Placental pericyte (primary cell): ENCODE measurements at places on chromosomes 3 and 15. TPM values are rescaled to one million over a fixed set of nuclear protein-coding genes. Genes with fewer than 3 reads are reported as not detected.

Gene WDR5B
- 4.6 and 6.6 TPM in 2 replicates for total RNA-seq

Gene DZIP3
- 5.7 and 10.3 TPM in 2 replicates for total RNA-seq

Gene CMTM8
- total RNA-seq: not detected in 2 replicates

Gene PSTPIP1
- not detected in 2 replicates for total RNA-seq

Gene HRG
- not detected in 2 replicates for total RNA-seq

Gene FGF7
- total RNA-seq: 60.8 and 405 TPM in 2 replicates

Gene PROS1
- total RNA-seq: 6.2 and 12.3 TPM in 2 replicates

Gene CLSTN2
- under 0.01 and 3.6 TPM in 2 replicates for total RNA-seq

Gene NR1I2
- under 0.01 TPM in 1 of 2 replicates, not detected in the other for total RNA-seq

Gene ARPP21
- total RNA-seq: 0.14 TPM in 1 of 2 replicates, not detected in the other

Gene CRELD1
- total RNA-seq: 13.3 and 104 TPM in 2 replicates

Gene TRPM1
- total RNA-seq: not detected in 2 replicates

Gene EFHB
- total RNA-seq: not detected in 2 replicates

Gene A4GNT
- not detected in 2 replicates for total RNA-seq

Gene CCR8
- not detected in 2 replicates for total RNA-seq

Gene GOLGA6L10
- total RNA-seq: 0.29 and 1.8 TPM in 2 replicates

Gene SLC22A13
- 0.43 and 0.44 TPM in 2 replicates for total RNA-seq

Gene OTOL1
- not detected in 2 replicates for total RNA-seq

Gene ACTC1
- total RNA-seq: under 0.01 and 1.4 TPM in 2 replicates

Gene IGDCC3
- total RNA-seq: not detected in 2 replicates

Gene GOLGA8N
- total RNA-seq: 0.88 and 1.0 TPM in 2 replicates

Gene PARP9
- 12.5 and 20.5 TPM in 2 replicates for total RNA-seq

Gene PAK6
- total RNA-seq: under 0.01 TPM in 1 of 2 replicates, not detected in the other

Gene AGTR1
- 0.22 and 11.9 TPM in 2 replicates for total RNA-seq

Gene NPAP1
- total RNA-seq: not detected in 2 replicates

Gene SNTN
- total RNA-seq: not detected in 2 replicates

Gene C2CD4A
- not detected in 2 replicates for total RNA-seq

Gene EPM2AIP1
- 13.3 and 22.2 TPM in 2 replicates for total RNA-seq

Gene ZNF774
- 0.44 and 1.3 TPM in 2 replicates for total RNA-seq

Gene FSTL1
- total RNA-seq: 528 and 957 TPM in 2 replicates

Gene SENP8
- total RNA-seq: 1.1 TPM in 2 replicates

Gene MORC1
- not detected in 2 replicates for total RNA-seq

Gene GPR62
- total RNA-seq: under 0.01 TPM in 1 of 2 replicates, not detected in the other

Gene STRIT1
- total RNA-seq: not detected in 2 replicates

Gene ALDH1A2
- total RNA-seq: 0.86 and 2.0 TPM in 2 replicates

Gene CCDC13
- total RNA-seq: 0.22 and 0.57 TPM in 2 replicates
